K562 (cell line): ENCODE measurements at places on chromosomes 16 and 17.

GRCh38 chr17:7019839-7020519 is 2.9 kb upstream of the BCL6B start:
- DNase-seq, result peak; percentile 41

GRCh38 chr16:49399594-49400364 is 26.2 kb downstream of the C16orf78 start:
- no peak for DNase-seq

GRCh38 chr16:19735074-19735867 is 17.2 kb downstream of the IQCK start:
- DNase-seq, result no peak

DNA sequence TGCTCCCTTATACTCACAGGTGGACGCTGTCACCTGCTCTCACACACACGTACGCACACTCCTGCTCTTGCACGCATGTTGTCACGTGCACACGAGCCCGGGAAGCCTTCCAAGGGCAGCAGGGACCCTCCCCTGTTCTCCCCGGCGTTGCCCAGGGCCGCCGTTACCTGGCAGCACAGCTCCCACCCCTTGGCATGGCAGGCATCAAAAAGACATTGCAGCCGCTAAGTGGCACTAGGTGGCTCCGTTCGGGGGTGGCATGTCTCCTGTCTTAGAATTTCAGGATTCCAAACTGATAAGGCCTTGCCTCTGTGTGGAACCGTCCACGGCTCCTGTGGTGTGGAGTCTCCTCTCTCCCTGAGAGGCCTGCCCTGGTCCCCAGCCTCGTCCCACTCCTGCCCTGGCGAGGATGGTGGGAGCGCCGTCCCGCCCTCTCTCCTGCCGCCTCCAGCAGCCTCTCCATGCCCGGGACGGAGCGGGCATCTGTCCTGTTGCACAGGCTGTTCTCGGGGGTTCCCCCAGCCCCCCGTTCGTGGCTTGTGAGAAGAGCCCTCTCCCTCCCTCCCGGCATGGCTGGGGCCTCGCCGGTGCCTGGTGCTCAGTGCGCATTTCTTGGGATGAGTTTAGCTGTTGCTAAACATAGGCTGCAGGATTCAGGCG is 126.7 kb upstream of the GSE1 start:
- DNase-seq, result no peak

- DNase-seq, result no peak
These were observed 97.5 kb downstream of the OR1D5 start for GRCh38 chr17:2965621-2966595.

GRCh38 chr16:68528686-68529379 is 10.3 kb upstream of the ZFP90 start:
- peak; percentile 81 for DNase-seq

DNA sequence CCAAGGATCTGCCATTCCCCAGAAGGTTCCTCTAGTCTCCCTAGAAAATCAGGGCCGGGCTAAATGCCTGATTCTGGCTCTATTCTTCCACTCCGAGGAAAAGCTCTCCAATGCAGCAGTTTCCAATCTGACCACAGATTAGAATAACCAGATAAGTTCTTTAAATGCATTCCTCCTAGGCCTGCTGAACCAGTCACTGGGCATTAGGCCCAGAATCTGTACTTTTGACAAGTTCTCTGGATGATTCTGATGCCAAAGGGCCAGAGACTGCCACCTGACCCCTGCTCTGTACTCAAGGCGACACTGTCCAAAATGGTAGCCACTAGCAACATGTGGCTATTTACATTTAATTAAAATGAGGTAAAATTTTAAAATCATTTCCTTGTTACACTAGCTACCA is 22.3 kb downstream of the MAP3K14 start:
- DNase-seq, result no peak

DNA sequence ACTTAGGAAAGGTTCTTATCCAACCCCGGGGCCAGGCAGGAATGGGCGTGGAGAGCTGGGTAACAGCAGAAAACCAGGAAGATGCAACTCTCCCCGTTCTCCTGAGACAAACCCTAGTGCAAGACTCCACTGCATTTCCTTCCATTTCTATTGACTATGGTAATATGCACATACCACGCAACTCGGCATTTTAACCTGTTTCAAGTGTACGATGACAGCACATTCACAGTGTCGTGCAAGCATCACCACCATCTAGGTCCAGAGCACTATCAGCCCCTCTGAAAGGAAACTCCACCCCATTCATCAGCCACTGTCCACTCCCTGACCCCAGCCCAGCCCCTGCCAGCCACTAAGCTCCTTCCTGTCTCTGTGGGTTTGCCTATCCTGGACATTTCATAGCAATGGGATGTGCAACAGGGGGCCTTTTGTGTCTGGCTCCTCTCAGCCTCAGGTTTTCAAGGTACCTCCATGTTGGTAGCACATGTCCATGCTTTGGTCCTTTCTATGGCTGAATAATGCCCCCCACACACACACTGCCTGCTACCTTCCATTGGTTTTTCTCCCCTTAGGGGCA is 441.9 kb downstream of the SOX9 start:
- DNase-seq, result no peak

DNA sequence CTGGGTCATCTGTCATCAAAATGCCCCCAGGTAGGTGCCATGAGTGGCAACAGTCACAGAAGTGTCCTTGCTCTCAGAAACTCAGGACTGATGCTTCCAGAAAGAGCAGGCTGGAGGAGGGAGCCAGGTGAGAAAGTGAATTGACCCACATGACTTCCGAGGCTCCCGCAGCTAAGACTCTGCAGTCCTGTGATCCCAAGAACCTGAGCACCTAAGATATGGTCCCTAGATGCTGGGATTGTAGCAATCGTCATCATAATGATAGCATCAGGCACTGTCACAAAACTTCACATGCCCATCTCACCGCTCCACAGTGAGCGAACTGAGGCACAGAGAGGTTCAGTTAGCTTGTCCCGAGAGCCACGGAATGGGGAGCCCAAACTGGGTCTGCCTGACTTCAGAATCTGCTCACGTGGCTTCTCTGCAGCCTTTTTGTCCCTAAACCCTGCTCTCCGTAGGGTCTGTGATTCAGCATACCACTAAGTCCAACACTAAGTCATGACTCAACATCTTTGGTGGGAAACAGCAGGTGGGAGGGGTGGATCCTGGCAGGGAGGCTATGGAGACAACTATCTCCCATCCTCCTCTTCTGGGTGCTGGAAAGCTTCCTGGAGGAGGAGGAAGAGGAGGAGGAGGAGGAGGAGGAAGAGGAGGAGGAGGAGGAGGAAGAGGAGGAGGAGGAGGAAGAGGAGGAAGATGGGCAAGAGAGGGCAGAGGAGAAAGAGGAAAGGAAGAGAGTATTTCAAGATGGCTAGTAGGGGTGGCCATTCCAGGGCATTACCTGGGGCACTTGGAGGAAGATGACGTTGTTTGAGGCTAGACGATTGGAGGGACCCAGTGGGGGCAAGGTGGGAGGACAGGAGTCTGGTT is 55.5 kb upstream of the DLX4 start:
- DNase-seq, result peak; percentile 71

GRCh38 chr16:1933097-1933661 is 9.8 kb downstream of the MSRB1 start:
- DNase-seq, result no peak

- DNase-seq, result no peak
These were observed 7.5 kb upstream of the RASD1 start for GRCh38 chr17:17503566-17504130.

DNA sequence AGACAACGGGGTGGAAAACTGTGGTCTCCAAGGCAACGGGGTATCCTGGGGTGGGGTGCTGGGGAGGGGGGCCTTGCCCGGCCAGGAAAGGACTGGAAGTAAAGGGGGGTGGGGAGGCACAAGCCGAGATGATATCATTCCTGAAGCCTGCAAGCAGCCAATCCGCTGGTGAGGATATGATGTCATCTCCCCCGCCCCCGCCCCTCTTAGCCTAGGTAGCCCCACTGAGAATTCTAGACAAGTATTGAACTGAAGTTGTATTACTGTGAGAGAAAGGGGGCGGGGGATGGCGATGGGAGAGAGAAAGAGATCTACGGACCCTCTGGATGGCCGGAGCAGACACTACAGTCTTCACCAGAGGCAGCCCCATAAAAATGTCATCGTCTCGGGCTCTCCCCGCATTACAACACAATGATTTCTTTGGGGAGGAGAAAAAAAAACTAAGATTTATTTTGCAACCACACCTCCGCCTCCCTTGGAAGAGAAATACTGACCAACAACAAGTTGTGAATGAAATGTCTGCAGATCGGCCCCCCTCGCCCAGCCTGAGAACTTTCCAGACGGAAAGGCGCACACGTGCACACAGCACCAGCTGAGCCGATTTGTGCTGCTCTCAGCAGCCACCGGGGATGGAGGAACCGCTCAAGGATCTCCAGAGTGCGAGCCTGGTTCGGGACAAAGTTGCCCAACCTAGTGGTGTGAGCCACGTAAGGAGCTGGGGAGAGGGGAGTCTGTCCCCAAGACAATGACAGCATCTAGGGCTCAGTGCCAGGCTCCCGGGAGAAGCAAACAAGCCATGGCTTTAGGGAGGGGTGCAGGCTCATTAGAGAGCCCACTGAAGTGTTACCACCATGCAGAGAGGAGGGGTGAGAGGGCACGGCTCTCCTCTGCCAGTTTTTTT is 222.1 kb downstream of the SOX9 start:
- DNase-seq, result peak; percentile 4

DNA sequence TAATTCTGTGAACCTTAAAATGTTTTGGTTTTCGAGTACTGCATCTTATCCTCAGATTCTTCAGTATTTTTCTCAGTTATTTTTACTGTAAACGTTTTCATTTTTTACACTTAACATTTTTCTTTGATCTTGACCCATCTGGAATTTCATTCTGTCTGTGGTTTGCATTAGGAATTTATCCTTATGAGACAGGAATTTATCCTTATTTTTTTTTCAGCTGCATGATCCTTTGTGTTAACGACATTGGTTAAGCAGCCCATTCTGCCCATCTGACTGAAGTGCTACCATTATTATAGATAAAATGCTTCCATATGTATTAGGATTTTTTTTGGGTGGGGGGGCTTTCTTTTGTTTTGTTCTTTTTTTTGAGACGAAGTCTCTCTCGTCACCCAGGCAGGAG is 41.0 kb downstream of the SNX29 start:
- DNase-seq, result no peak

- DNase-seq, result no peak
These were observed 57.0 kb downstream of the SHISA9 start for GRCh38 chr16:12958366-12958765.

GRCh38 chr16:82628088-82628423 is 1.3 kb downstream of the CDH13 start:
- no peak for DNase-seq

DNA sequence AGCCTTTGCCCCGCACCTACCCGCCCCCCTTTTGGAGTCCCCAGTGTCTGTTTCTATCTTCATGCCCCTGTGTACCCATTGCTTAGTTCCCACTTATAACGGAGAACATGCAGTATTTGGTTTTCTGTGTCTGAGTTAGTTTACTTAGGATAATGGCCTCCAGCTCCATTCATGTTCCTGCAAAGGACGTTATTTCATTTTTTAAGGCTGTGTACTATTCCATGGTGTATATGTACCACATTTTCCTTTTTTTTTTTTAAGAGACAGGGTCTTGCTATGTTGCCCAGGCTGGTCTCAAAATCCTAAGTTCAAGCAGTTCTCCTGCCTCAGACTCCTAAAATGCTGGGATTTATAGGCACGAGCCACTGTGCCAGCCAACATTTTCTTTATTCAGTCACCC is 4.1 kb upstream of the TGFB1I1 start:
- no peak for DNase-seq

DNA sequence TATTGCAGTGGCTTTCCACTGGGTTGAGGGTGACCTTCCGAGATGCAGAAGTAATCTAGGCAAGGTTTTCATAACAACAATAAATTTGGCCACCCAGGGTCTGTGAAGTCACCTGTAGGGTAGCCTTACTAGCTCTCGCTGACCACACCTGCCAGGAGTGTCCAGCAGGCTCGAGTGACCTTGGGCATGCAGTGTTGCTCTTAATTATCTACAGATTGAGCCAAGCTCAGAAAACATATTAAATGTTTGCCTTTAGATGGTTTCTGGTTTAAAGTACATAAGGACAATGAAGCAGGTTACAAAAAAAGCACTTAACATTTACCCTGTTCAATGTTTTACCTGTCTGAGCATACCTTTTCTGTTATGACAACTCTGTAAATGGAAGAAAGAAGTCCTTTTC is 1.8 kb downstream of the TBC1D24 start:
- DNase-seq, result no peak

GRCh38 chr17:31512796-31513195 is 121.3 kb downstream of the RAB11FIP4 start:
- no peak for DNase-seq

DNA sequence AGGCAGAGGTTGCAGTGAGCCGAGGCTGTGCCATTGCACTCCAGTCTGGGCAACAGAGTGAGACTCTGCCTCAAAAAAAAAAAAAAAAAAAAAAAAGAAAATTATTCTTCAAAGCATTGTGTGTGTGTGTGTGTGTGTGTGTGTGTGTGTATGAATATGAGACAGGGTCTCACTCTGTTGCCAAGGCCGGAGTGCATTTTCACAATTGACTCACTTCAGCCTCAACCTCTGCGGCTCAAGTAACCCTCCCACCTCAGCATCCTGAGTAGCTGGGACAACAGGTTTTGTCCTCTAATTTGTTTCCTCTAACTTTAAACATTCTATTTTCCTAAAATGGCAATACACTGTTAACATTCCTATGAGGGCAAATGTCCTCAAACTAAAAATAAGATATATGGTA is 7.7 kb downstream of the FBXO47 start:
- DNase-seq, result no peak

- no peak for DNase-seq
These were observed 16.2 kb upstream of the PHF12 start for GRCh38 chr17:28967221-28968135.

GRCh38 chr17:38420518-38420917 is 7.7 kb upstream of the ARHGAP23 start:
- no peak for DNase-seq

GRCh38 chr16:80996688-80997138 is 10.0 kb downstream of the CMC2 start:
- DNase-seq, result no peak
